Mesenteric fat pad (tissue), 1 donor: ENCODE measurements at places on chromosomes 3 and 15.

GRCh38 chr3:98602078-98602678 lies 8.8 kb upstream of the CPOX start:
- no peak for DNase-seq

DNA sequence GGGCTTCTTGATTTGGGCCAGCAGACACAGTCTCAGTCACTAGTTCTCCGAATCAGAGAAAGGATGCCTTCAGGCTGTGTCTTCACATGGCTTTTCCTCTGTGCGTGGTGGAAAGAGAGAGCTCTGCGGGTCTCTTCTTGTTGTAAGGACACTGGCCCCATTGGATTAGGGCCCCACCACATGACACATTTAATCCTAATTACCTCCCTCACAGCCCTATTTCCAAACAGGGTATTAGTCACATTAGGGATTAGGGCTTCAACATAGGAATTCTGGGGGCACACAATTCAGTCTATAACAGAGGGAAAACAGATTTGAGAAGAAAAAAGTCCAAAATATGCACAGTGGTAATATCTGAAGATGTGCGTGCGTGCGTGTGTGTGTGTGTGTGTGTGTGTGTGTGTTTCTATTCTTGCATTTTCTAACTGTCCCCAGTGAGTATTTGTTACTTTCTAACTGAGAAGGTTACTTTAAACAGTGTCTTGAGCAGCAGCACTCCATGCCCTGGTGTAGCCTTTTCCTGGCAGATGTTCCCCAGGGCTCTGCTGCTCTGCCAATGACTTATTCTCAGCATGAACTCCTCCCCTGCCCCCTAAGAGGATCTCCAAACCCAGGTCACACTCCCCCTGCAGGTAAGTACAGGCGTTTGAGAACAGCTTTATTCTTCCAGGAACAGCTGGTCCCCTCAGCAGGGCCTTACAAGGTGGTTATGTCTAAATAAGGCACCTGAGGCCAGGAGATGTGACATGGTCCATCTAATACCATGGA lies 72.9 kb downstream of the RPL39L start:
- no peak for DNase-seq

DNA sequence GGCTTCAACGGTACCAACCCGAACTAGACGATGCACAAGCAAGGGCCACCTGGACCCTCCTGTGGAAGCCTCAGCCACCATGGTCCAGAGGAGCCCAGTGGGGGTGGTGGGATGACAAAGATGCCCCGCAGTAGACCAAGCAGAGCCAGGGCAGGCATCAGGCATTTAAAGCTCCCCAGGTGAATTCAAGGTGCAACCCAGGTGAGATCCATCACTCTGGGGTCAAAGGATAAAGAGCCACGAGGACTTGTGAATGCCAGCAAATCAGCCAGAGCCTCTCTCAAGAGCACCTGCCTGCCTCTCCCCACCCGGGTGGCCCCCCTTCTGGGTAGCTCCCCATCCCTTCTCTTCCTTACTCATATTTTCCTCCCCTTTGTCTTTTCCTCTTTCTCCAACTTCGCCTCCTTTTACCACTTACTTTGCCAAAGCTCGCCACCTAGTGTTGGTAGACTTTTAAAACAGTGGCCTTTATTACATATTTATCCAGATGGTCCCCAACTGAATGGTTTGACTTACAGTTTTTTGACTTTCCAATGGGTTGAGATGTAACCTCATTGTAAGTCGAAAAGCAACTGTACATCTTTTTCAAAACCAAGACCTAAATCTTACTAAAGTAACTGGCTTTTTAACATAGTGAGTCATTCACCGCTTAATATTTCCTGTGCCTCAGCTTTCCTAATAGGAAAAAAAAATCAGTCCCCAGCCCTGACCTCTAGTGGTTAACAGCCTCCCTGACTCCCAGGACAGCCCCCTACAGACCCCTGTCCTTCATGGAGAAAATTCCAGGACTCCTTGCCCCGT lies 18.8 kb downstream of the PLA2G4F start:
- peak; percentile 85 for DNase-seq

- no peak for DNase-seq
These were observed 695.4 kb downstream of the FHIT start for GRCh38 chr3:60555686-60556354.

DNA sequence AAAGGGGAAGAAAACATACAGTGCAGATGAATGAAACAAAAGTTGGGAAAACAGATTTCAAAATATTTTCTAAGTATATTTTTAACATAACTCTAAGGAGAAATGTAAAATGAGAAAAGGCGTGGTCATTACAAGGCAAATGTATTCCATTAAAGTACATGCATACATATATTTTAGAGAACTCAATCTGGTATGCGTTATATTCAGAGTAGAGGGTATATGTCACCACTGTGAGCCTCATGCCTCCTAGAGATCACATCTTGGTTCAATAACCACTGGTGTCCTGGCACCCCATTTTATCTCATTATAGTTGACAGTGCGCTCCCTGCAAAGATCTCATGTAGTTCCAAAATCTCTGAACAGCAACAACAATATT lies 77.5 kb downstream of the SMARCC1 start:
- DNase-seq, result no peak

- DNase-seq, result no peak
These were observed 453.7 kb downstream of the FOXP1 start for GRCh38 chr3:71129611-71130431.

DNA sequence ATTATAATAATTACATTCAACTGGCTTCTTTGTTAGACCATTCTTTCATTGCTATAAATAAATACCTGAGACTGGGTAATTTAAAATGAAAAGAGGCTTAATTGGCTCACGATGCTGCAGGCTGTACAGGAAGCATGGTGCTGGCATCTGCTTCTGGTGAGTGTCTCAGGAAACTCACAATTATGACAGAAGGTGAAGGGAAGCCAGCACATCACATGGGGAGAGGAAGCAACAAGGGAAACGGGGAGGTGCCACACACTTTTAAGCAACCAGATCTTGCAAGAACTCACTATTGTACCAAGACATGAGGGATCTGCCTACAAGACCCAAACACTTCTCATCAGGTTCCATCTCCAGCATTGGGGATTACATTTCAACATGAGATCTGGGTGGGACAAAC lies 413.1 kb upstream of the ARRDC4 start:
- DNase-seq, result no peak
